ENCODE measurements at places on chromosomes 12 and 14. TPM values are rescaled to one million over a fixed set of nuclear protein-coding genes. Genes with fewer than 3 reads are reported as not detected.

DNA sequence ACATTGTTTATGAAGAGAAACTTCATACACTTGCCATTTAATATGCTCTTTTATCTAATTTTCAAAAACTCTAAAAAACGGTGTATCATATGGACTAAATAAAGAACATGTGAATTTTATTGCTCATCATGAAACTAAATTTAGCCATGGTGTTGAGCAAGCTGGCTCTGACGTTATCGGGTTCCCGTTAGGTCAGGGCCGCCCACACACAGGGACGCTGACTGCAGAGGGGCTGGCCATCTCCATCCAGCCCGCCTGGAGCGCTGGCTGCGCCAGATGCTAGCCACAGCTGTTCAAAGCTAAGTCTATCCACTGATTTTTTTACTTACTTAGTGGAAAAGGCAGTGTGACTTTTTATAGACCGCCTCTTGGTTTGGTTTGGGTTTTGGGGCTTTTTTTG lies 36.5 kb upstream of the DYNC1H1 start:
- DNase-seq, result no peak
- no peaks in the 10 kb centered on the region for H3K27me3 ChIP-seq
- no peak overlapping the region for H3K4me3 ChIP-seq
- peaks cover 5% of the 10 kb centered on the region for H3K4me1 ChIP-seq
- H3K27ac ChIP-seq, result no peak overlapping the region

- no peak overlapping the region for H3K27ac ChIP-seq
- H3K4me3 ChIP-seq, result no peak overlapping the region
- H3K4me1 ChIP-seq, result no peaks in the 10 kb centered on the region
- DNase-seq, result no peak
These were observed 28.2 kb upstream of the TMEM233 start for GRCh38 chr12:119565404-119565803.

TCTN1 gene
- total RNA-seq, result 5.8 TPM

FLRT2 gene
- total RNA-seq, result not detected

Measured in activated CD8-positive, alpha-beta memory T cell treated with anti-CD3 and anti-CD28 coated beads, Interleukin-2, amount 10 ng/mL, durations not matched to agents 7 days and 5 days (primary cell).